ENCODE measurements at places on chromosomes 12 and 14. TPM values are rescaled to one million over a fixed set of nuclear protein-coding genes. Genes with fewer than 3 reads are reported as not detected.

Gene FAIM2
- total RNA-seq, result not detected

Gene SIX6
- total RNA-seq, result not detected

Gene AQP2
- total RNA-seq, result not detected

Gene FIGNL2
- total RNA-seq, result 0.26 TPM

Gene ART4
- not detected for total RNA-seq

Gene IL26
- not detected for total RNA-seq

Gene RFX4
- total RNA-seq, result not detected

Gene KCNA1
- total RNA-seq, result not detected

Gene NFATC4
- total RNA-seq, result 0.16 TPM

Gene ZFYVE21
- total RNA-seq, result 45.2 TPM

Gene EFS
- not detected for total RNA-seq

Gene NKX2-1
- 0.10 TPM for total RNA-seq

Gene NGB
- total RNA-seq, result not detected

Gene FOXG1
- 0.20 TPM for total RNA-seq

Gene PTPRB
- total RNA-seq, result 0.69 TPM

Gene KRT85
- total RNA-seq, result not detected

Gene PZP
- not detected for total RNA-seq

Gene SCARB1
- total RNA-seq, result 156 TPM

Gene MIP
- not detected for total RNA-seq

Gene ERGIC2
- 65.8 TPM for total RNA-seq

Gene CEP83
- total RNA-seq, result 10.5 TPM
